ENCODE measurements at places on chromosomes 7 and 10. TPM values are rescaled to one million over a fixed set of nuclear protein-coding genes. Genes with fewer than 3 reads are reported as not detected.

Gene SVIL
- 0.58 TPM for total RNA-seq

Gene SLC26A5
- not detected for total RNA-seq

Gene MUC12
- 5.5 TPM for total RNA-seq

Gene UFSP1
- 14.7 TPM for total RNA-seq

Gene DNAH11
- 1.4 TPM for total RNA-seq

Gene TEX47
- not detected for total RNA-seq

Gene GET4
- total RNA-seq = 23.6 TPM

Gene SPDYE9
- total RNA-seq = not detected

Gene CDH23
- total RNA-seq = not detected

Gene OPN1SW
- not detected for total RNA-seq

Gene TSPAN12
- 1.1 TPM for total RNA-seq

Gene FEZF1
- not detected for total RNA-seq

All from myometrial cell (primary cell).